ENCODE measurements at places on chromosomes 6 and 20.
A peak's percentile ranks its signal among the peaks of the same experiment; 100 is the strongest.

- no peak for DNase-seq
These were observed 396.2 kb downstream of the EPM2A start for GRCh38 chr6:145339089-145339488.

- no peak for DNase-seq
These were observed 74.4 kb upstream of the PDE10A start for GRCh38 chr6:165737396-165737795.

- DNase-seq = peak; percentile 27
These were observed 49.8 kb downstream of the FRK start for GRCh38 chr6:116010790-116011401.

DNA sequence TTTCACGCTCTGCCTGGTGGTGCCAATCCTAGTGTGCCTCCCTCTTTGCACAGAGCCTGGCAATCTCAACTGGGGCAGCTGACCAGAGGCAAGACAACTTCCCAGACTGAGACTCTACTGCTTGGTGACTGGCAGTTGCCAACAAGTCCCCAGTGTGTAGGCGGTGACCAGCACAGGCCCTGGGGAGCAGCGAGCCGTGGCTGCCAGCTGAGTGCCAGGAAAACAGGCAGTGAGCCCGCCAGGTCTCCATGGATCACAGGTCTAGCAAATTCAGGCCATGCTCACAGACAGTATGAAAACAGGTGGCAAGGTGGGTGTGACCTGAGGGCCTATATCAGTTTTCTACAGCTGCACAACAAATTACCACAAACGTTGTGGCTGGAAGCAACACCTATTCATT, 289.9 kb downstream of the KIF16B start:
- no peak for DNase-seq

DNA sequence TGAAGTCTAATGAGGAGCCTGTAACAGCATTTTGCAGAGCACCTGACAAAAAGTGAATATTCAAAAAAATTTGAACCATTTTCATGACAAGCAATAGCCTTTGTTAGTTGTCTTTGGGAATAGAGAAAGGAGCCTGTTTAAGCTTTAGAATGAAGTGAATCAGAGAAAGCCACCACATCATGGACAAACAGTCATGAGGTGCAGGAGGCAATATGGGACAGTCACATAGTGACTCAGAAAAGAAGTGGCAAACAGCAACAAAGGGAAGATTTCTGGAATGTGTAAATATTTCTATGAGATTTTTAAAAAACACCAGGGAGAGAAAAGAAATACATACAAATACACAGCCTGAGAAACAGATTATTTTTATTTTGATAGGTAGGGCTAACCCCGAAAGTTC, 6.6 kb downstream of the KLHL31 start:
- DNase-seq = no peak

Data from progenitor cell of endocrine pancreas (in vitro differentiated cells).